Caki2 (cell line): ENCODE measurements at places on chromosomes 6 and 20. TPM values are rescaled to one million over a fixed set of nuclear protein-coding genes. Genes with fewer than 3 reads are reported as not detected.

The NUS1 gene
- 21.0 and 23.6 TPM in 2 replicates for total RNA-seq

The TRIM15 gene
- total RNA-seq: not detected in 2 replicates

The CDKAL1 gene
- total RNA-seq: 40.9 and 48.3 TPM in 2 replicates

The ADAM33 gene
- total RNA-seq: not detected in 2 replicates

The TFAP2C gene
- total RNA-seq: 7.6 and 13.0 TPM in 2 replicates

- DNase-seq: no peak
These were observed 45.9 kb upstream of the SPTLC3 start for GRCh38 chr20:12962895-12963294.

DNA sequence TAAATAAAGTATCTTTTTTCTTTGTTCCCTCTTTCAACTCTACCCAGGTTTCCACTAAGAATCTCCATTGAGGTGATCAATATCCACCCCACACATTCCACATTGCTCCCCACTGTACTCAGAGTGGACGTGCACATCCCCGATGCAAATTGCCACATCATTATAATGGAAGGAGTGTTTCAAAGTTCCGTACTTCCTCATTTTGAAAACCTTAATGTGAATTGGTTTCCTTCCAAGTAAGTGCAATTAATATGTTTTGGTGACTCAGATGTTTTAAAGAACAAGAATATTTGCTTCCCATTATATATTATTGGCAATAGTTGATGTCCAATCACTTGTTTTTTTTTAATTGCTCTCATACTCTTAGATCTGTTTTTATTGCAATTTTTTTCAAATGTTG, 463.6 kb downstream of the HACE1 start:
- DNase-seq: no peak

GRCh38 chr6:6569811-6570164, 18.7 kb upstream of the LY86 start:
- no peak for DNase-seq

- no peak for DNase-seq
These were observed 18.8 kb upstream of the NHSL1 start for GRCh38 chr6:138518054-138518453.

DNA sequence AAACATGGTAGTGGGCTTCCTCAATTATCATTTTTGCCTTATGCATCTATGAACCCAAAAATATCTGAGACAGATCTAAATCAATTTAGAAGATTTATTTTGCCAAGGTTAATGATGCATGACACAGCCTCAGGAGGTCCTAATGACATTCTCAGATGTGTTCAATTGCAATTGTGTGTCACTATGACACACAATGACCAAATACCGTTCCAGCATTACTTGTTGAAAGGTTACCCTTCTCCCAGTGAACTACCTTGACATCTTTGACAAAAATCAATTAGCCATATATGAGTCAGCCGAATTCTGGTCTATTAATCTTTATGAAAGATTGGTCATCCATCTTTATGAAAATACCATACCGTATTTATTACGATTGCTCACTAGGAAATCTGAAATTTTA, 592.5 kb upstream of the GJE1 start:
- DNase-seq: peak; percentile 59

DNA sequence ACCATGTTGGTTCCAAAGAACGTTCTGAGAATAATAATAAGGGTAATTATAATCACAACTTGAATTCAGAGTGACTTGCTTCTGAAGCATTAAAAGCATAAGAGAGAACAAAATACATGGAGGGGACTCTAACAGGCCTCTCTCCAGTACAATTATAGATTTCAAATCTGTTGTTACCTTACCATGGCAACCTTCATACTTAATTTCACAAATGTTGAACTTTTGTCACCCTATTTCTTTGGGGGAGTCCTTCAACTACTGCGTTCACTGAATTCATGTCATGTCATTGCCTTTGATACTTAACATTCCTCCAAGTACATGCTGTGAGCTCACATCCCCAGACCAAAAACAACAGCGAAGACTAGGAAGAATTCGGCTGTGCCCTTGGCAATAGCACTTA, 104.0 kb downstream of the MKKS start:
- no peak for DNase-seq

DNA sequence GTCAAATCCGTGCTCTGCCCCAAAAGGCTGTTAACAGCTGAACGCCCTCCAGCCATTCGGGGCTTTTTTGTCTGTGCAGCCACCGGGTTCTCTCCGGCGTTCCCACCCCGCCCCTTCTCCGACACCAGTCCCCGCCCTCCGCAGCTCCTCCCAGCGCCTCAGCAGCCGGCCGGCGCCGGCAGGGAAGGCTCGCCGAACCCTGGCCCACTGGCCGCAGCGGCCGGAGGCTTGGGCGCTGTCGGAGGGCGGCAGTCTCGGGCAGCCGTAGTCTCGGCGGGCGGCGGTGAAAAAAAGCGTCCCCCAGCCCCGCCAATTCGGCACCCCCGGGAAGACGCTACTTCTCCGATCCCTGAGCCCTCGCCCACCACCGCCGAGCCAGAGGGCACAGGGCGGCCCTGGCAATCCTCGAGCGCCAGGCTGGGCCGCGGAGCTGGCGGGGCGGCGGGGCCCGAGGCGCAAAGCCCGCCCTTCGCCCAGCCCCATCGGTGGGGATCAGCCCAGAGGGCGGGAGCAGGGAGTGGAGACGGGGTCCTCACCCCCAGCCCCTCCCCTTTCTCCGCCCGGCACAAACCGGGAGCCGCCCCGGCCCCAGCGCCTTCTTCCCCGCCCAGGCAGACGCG, at the start of gene SESN1:
Gene SESN1, minus strand, starts transcription at position 431 of the 620 bp plus-strand sequence. CDS start 773 bp downstream, outside the sequence.
- DNase-seq: peak; percentile 96

DNA sequence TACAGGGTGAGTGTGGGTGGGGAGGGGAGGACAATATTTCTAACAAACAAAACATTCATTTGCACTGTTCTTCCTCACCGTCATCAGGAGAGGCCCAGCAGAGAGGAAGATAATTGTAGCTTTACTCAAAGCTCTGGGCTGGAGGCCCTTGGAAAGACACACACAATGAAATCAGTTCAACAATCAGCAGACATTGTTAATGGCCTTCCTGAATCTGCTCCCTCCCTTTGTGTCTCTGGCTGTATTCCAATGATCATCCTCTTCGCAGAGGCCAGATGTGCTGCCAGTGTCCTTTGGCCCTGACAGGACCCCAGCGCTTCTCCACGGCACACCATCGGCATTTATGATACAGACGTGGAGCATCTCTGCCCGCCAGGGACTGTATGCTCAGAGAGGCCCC, 44.6 kb upstream of the LRFN2 start:
- DNase-seq: no peak

DNA sequence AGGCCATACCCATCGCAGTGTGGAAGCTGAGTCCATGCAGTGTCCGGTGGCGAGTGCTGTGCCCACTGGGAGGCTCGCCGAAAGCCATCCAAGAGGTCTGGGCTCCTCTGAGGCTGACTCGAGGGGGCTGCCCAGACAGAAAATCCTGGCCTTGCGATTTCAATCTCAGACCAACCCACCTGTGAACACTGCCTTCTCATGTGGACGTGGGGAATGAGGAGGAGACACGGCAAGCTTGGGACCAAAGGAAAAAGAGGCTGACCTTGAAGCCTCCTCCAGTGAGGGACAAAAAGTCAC, 157.2 kb upstream of the AFDN start:
- no peak for DNase-seq
